ENCODE measurements at places on chromosomes 5 and 9. TPM values are rescaled to one million over a fixed set of nuclear protein-coding genes. Genes with fewer than 3 reads are reported as not detected.

The AQP7 gene
- polyA plus RNA-seq, result 0.45 TPM

The PAEP gene
- polyA plus RNA-seq, result not detected

The RALGDS gene
- polyA plus RNA-seq, result 64.2 TPM

The ELP1 gene
- 20.0 TPM for polyA plus RNA-seq

The SMIM33 gene
- polyA plus RNA-seq, result 1.9 TPM

The ST6GALNAC6 gene
- 48.6 TPM for polyA plus RNA-seq

Data from CD4-positive, CD25-positive, alpha-beta regulatory T cell (primary cell).